ENCODE measurements at places on chromosomes 5 and 9.

DNA sequence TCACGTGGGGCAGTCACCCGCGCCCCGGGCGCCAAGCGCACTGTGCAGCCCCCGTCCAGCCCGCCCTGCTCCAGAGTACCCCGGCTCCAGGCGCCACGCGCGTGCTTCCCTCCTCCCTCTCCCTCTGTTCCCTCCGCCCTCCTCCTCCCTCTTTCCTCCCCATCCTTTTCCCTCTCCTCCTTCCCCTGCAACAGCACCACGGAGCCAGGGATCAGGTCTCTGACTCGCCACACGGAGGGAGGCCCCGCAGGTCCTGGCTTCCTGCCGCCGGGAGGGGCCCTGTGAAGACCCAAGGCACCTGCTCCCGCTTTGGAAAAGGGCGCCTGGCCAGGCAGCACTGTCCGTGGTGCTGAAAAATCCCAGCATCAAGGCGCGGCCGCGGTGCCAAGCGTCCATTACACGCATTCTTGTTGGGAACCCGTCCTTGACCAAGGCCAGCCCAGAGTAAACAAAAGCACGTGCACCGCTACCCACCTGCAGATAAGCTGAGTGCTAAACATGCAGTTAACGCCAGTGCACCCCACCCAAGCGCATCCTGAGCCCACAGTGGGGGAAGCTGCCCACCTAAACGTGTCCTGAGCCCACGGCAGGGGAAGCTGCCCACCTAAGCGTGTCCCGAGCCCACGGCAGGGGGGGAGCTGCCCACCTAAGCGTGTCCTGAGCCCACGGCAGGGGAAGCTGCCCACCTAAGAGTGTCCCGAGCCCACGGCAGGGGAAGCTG lies 21.7 kb downstream of the SLC6A18 start:
- no peaks in the 10 kb centered on the region for H3K27me3 ChIP-seq
- no peak for DNase-seq
- H3K27ac ChIP-seq = no peak overlapping the region

DNA sequence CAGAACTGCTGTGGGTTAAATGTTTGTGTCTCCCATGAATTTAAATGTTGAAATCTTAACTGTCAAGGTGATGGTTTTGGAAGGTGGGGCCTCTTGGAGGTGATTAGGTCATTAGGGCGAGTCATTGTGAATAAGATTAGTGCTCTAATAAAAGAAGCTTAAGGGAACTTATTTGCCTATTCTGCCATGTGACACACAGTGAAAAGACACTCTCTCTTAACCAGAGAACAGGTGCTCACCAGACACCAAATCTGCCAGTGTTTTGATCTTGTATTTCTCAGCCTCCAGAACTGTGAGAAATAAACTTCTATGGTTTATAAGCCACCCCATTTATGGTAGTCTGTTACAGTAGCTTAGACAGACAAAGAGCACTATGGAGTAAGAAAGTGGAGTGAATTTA lies 117.9 kb upstream of the SV2C start:
- no peak overlapping the region for H3K4me3 ChIP-seq
- no peak for DNase-seq
- H3K27ac ChIP-seq = no peak overlapping the region
- no peaks in the 10 kb centered on the region for H3K36me3 ChIP-seq
- H3K27me3 ChIP-seq = peaks cover 5% of the 10 kb centered on the region
- no peaks in the 10 kb centered on the region for H3K4me1 ChIP-seq

DNA sequence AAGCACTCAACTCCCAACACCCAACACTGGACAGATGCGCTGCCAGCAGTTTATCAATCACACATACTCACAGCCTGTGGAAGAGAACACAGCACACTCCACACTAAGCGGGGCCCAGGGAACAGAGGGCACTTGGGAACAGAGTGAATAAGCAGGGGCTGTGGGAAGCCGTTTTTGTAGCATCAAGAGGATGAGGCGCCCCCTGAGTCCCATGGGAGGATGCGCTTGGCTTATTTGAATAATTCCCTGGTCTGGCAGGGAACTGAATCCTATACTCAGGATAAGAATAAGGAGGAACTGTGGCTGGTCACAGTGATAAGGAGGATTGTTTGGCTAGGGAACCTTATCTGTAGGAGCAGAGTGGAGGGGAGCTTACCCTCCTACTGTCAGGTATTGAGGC lies 96.1 kb upstream of the DNAH5 start:
- no peaks in the 10 kb centered on the region for H3K36me3 ChIP-seq
- no peak for DNase-seq
- no peak overlapping the region for H3K27ac ChIP-seq
- H3K4me1 ChIP-seq = no peaks in the 10 kb centered on the region
- no peak overlapping the region for H3K4me3 ChIP-seq

DNA sequence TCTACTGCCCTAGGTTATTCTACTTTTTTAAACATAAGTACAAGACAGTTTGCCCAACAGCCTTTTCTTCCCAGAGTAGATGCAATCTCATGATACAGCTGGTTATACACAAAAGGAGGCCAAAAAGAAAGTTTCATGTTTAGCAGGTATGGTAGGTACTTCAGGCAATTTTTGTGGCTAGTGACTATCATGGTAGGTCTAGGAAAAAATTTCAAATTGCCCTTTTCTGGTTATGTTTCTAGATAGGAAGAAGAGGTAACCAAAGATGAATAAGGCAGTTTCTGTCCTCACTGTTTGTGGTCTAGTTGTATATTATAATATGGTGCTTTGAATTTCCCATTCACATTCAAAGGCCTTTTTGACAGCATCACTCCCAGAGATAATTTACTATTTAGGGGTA lies 19.7 kb downstream of the MEGF9 start:
- no peaks in the 10 kb centered on the region for H3K27me3 ChIP-seq
- H3K36me3 ChIP-seq = no peaks in the 10 kb centered on the region
- H3K4me1 ChIP-seq = no peaks in the 10 kb centered on the region

DNA sequence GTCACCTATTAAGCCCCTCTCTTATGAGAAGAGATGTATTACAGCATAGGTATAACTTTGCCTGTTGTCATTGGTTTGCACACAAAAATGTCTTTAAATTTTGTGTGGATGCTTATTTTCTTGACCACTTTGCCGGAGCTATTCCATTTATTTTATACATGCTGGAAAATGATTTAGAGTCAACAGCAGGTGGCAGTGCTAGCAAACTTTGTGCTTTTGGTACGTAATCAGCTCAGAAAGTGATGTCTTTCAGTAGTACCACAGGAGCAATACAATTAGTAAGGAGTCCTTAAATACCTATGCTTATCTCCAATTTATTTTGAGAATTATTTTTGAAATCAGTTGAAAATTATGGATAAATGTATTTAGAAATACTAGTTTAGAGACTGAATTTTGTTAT lies 19.8 kb upstream of the NUDT12 start:
- no peaks in the 10 kb centered on the region for H3K36me3 ChIP-seq
- no peak overlapping the region for H3K27ac ChIP-seq
- no peak overlapping the region for H3K4me3 ChIP-seq
- no peak for DNase-seq
- H3K4me1 ChIP-seq = no peaks in the 10 kb centered on the region
- H3K27me3 ChIP-seq = no peaks in the 10 kb centered on the region

DNA sequence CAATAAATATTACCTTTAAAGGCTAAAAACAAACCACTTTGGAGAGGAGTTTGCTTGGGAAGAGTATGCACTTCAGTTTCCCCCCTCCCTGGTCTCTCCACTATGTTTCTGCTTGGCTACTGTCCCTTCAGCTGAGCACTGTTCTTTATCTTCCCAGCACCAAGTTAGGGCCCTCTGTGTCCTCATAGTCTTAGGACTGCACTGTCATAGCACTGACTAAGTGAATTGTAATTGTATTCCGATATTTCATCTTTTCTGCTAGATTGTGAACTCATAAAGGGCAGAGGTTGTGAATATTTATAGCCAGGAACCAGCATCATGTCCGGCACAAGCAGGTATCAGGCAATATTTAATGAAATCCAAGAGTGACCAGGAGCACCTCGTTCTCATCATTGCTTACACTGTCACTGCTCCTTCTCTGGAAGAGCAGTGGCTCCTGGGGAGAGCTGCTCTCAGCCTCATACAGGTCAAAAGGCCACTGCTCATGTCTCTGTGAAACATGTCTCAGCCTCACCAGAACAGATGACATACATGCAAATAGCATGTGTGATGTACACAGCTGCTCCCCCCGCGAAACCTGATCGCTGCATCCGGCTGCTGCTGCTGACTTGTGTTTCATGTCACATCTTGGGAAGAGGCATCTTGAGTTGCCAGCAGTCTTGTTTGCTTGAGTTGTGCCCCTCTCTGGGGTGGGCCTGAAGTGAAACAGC lies 279.7 kb upstream of the MSX2 start:
- no peaks in the 10 kb centered on the region for H3K27me3 ChIP-seq
- no peaks in the 10 kb centered on the region for H3K4me1 ChIP-seq
- no peak overlapping the region for H3K27ac ChIP-seq
- H3K4me3 ChIP-seq = no peak overlapping the region

- H3K27ac ChIP-seq = no peak overlapping the region
- H3K4me1 ChIP-seq = no peaks in the 10 kb centered on the region
- no peak overlapping the region for H3K4me3 ChIP-seq
- no peaks in the 10 kb centered on the region for H3K36me3 ChIP-seq
Measured at GRCh38 chr5:149423049-149423793, 44.1 kb upstream of the IL17B start.

Measured in naive thymus-derived CD4-positive, alpha-beta T cell (primary cell).